KBM-7 (cell line): ENCODE measurements at places on chromosomes 3 and 15.

DNA sequence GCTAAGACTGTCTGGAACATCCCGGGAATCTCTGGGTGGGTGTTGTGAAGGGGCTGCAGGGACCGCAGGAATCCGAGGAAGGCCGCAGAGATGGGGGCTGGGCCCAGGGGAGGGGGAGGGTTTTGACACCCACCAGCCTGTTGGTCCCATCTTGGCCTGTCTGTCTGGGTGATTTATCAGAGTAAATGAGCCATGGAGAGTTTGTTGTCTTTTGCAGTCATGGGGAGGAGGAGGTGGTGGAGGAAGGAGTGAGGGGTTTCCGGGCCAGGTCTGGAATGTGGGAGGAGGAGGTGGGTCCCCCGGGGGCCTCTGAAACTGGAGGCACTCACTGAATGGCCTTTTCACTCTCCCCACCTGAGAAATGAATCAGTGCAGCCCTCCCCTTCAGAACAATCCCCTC lies 11.5 kb downstream of the SEMA3F start:
- no peak for DNase-seq

DNA sequence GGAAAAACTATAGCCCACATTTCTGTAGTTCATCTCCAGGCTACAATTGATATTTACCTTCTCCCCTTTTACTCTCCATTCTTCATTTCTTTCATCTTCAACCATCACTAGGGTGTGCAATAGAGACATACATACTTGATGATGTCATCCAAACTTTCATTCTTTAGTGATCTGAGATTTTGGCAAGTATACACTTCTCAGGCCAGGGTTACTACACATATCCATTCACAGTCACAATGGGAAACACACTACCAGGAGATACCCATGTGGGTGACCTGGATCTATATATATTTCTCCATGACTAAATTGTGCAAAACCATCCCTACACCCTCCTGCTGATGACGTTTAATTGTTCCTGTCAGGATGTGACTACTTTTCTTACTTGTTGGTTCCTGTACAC lies 769.5 kb upstream of the DPPA4 start:
- no peak for DNase-seq

DNA sequence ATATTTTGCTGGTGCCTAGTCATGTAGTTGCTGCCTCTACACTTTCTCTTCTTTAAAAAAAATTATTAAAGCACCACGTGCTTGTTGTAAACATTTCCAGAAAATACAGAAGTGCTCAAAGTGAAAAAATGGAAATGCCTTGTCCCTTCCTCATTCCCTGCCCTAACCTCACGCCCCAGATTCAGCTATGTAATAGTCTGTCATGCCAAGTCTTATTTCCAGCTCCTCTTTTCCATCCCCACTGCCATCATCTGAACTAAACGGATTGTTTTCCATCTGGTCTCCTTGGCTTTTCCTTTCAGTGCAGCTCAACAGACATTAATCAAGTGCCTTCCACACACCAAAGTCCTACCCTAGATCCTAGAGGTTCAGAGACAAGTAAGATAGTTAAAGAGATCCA lies 15.5 kb downstream of the ZNF774 start:
- DNase-seq: peak; percentile 45

GRCh38 chr3:189512039-189512438 lies 119.2 kb upstream of the TP63 start:
- peak; percentile 7 for DNase-seq

GRCh38 chr3:120093119-120093910 lies 932 bp downstream of the GSK3B start:
- peak; percentile 60 for DNase-seq
